Airway epithelial cell (primary cell): ENCODE measurements at places on chromosomes 2 and 18. TPM values are rescaled to one million over a fixed set of nuclear protein-coding genes. Genes with fewer than 3 reads are reported as not detected.

The ZNF516 gene
- total RNA-seq = 16.0 and 21.4 TPM in 2 replicates

The SATB2 gene
- 0.28 and 0.42 TPM in 2 replicates for total RNA-seq

The SH3RF3 gene
- 0.78 and 1.1 TPM in 2 replicates for total RNA-seq

The ITGB6 gene
- total RNA-seq = 58.6 and 65.2 TPM in 2 replicates

The TMEM247 gene
- not detected in 2 replicates for total RNA-seq

The CTNNA2 gene
- not detected in 2 replicates for total RNA-seq

The GPR55 gene
- total RNA-seq = not detected in 2 replicates

The APCDD1 gene
- 0.28 and 0.35 TPM in 2 replicates for total RNA-seq
